ENCODE measurements at places on chromosomes 6 and 20. TPM values are rescaled to one million over a fixed set of nuclear protein-coding genes. Genes with fewer than 3 reads are reported as not detected.

The ANGPT4 gene
- 0.05 TPM for total RNA-seq

GRCh38 chr6:3696525-3697088 is 54.9 kb downstream of the PXDC1 start:
- no peak for DNase-seq

GRCh38 chr6:36019167-36019566 is 5.3 kb downstream of the SLC26A8 start:
- DNase-seq = no peak

DNA sequence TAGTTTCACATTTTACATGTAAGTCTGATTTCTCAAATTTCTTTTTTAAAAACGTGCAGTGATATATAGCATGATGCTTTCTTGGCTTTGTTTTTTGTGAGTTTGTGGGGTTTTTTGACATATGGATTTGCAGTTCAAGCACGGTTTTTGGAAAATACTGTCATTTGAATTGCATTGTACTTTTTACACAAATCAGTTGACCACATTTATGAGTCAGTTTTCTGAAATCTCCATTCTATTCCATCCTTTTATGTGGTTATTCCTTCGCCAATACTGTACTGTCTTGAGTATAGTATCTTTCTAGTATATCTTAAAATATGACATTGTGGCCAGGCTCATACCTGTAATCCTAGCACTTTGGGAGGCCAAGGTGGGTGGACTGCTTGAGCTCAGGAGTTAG is 890.0 kb upstream of the CITED2 start:
- no peak for DNase-seq

The PDYN gene
- not detected for total RNA-seq

The TTPAL gene
- total RNA-seq = 95.0 TPM

- DNase-seq = no peak
These were observed 554 bp upstream of the ZSCAN31 start for GRCh38 chr6:28336284-28337120.

DNA sequence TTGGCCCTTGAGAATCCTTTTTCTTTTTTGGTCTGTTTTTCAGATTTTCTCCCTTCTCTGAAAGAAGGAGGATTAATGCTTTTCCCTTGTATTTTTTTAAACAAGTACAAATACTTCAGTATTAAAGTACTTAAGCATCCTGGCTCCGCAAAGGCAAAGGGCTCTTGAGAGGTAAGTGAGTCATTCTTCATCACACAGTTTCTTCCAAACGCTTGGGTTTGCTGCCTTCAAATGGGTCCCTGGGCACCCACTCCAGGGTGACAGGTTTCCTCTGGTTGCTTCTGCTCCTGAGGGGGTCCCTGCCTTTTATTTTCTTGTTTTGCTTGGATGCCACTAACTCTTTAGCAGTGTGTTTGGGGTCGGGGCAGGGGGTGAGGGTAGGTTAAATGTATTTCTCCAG is 437.1 kb downstream of the PTPRT start:
- DNase-seq = no peak

- DNase-seq = no peak
These were observed 109.9 kb upstream of the MCHR2 start for GRCh38 chr6:100103931-100104330.

GRCh38 chr6:106102034-106102433 is 15.9 kb downstream of the PRDM1 start:
- no peak for DNase-seq

The SNAP91 gene
- not detected for total RNA-seq

The CYB5R4 gene
- total RNA-seq = 6.7 TPM

GRCh38 chr20:4435225-4435624 is 286.5 kb upstream of the PRND start:
- no peak for DNase-seq

- DNase-seq = no peak
These were observed 232.7 kb upstream of the SGK1 start for GRCh38 chr6:134550604-134551003.

GRCh38 chr20:54220722-54221121 is 12.8 kb downstream of the PFDN4 start:
- no peak for DNase-seq

- no peak for DNase-seq
These were observed 991.0 kb downstream of the KIF16B start for GRCh38 chr20:15582146-15582760.
